Panc1 (cell line): ENCODE measurements at places on chromosomes 6 and 20. TPM values are rescaled to one million over a fixed set of nuclear protein-coding genes. Genes with fewer than 3 reads are reported as not detected.

RIN2 gene
- 25.0 TPM for total RNA-seq

EPB41L1 gene
- total RNA-seq: 8.6 TPM

CTAGE9 gene
- 0.15 TPM for total RNA-seq

PKIG gene
- total RNA-seq: 66.3 TPM
